ENCODE measurements at places on chromosomes 1 and 21.

GRCh38 chr1:61056196-61056572 is 26.2 kb upstream of the NFIA start:
- no peak for DNase-seq

GRCh38 chr21:42262831-42263231 is 43.9 kb downstream of the ABCG1 start:
- DNase-seq = no peak

DNA sequence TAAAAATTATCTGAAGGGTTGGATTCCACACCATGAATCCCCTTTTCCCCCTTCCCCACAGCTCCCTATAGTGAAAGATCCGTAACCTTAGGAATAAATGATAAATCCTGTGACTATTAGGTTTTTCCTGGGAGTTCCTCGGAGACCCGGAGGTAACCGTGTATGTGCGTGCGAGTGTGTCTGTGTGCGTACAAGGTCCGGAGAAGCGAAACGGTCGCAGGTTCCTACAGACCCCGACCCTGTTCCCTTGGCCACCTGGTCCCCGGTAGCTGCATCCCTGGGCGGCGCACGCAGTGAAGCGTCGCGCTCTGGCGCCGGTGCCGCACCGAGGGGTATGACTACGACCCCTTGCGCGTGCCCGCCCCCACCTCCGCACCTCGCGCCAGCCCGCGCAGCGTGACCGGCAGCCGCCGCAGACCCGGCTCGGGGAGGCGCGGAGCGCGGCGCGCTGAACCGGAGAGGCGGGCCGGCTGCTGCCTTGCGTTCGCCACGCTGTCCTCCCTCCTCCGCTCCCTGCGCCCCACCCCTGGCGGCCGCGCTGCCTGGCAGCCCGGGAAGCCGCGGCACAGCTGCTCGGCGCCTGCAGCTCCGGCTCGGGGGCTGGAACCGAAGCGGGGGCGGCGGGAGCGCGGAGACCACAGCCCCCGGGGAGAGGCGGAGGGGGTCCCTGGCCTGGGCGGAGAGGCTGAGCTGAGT is at the start of gene AK5:
Gene AK5 (plus strand): TSS at position 529 of the 696 bp plus-strand sequence. CDS start 295 bp downstream, outside the sequence.
- DNase-seq = no peak

- no peak for DNase-seq
Observed at GRCh38 chr1:150842343-150842742, 34.1 kb downstream of the ARNT start.

DNA sequence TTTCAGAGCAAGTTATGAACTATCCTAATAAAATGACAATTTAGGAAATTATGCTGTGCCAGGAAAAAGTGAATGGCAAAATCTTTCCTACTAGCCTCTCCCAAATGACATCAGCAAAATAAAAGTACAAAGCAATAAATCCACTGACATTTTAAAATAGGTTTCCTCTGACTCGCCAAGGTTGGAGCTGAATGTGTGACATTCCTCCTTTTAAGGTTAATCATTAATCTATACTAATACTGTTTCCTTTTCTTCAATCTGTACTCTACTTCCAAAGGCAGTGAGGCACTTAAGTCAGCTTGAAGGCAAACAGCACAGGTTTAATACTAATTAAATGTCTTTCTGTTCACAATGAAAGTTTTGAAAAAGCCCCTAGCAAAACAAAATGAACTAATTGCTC is 15.7 kb downstream of the RNF19B start:
- DNase-seq = no peak

- DNase-seq = no peak
Observed at GRCh38 chr1:32651461-32652073, 559 bp downstream of the RBBP4 start.

DNA sequence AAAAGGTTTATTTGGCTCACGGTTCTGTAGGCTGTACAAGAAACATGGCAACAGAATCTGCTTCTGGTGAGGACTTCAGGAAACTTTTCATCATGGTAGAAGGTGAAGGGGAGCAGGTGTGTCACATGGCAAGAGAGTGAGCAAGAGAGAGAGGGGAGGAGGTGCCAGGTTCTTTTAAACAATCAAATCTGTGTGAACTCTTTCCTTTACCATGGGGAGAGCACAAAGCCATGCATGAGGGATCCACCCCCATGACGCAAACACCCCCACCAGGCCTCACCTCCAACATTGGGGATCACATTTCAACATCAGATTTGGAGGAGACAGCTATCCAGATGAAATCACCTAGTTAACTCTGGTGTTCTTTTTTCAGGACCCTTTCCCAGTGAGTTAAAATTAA is 103.6 kb downstream of the GALNT2 start:
- DNase-seq = no peak

- DNase-seq = peak; percentile 76
Observed at GRCh38 chr1:200738949-200739651, 407 bp downstream of the CAMSAP2 start.

DNA sequence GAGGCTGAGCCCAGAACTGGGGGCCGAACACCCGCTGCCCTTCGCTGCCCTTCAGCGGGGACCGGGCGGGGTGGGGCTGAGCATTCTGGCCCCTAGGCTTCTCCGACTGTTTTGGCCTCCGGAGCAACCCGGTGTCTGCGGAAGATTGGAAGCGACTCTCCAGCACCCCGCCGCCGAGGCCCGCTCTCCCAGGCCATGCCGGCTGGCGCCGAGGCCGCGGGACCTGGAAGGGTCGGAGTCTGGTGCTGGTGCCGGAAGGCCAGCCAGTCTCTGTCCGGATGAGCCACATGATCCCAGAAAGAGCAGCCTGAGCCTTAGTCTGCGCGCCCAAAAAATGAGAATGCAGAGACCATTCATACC is 272.0 kb downstream of the FOXD2 start:
- DNase-seq = no peak

DNA sequence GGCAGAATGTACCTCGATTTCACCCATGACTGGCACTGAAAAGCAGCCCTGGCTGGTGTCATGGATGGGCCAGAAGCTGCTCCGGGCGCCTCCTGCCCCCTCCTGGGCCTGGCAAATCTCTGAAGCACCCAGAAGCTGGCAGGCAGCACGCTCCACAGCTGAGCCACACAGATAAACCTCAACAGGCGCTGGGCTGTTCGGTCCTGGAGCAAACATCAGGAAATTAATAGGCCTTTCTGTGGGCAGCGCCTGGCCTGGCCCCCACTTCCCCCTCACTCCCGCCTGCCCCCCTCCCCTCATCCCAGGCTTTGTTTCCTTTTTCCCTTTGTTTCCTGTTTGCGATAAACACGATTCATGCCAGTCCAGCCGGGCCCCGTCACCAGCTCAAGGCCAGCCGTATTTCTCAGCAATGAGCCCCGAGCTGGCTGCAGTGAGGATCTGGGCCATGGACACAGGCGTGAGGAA is 20.1 kb upstream of the DISP3 start:
- peak; percentile 54 for DNase-seq

- no peak for DNase-seq
Observed at GRCh38 chr1:16219968-16220500, 7.6 kb upstream of the ARHGEF19 start.

GRCh38 chr1:109392788-109393616 is 4.7 kb downstream of the SORT1 start:
- DNase-seq = peak; percentile 69

DNA sequence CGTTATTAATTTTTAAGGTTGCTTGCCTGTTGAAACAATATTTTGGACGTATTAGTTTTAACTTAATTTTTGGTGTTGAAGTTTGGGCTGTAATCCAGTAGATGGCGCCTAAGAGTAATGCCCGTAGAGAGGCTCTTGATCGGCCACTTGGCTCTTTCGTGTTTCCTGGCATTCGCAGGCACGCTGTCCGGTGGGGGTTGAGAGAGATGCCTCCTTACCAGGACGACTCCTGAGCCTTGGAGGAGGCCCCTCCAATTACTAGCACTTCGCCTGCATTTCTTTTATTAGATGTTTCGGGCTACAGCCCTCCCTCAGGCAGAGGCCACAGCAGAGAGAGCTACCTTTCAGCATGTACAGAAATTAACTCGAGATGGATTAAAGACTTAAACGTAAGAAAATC is 12.0 kb downstream of the OR2M4 start:
- no peak for DNase-seq

- no peak for DNase-seq
Observed at GRCh38 chr1:88266051-88266450, 418.0 kb upstream of the PKN2 start.

- peak; percentile 71 for DNase-seq
Observed at GRCh38 chr1:234550341-234551031, 59.5 kb downstream of the IRF2BP2 start.
